Stimulated activated CD4-positive, alpha-beta T cell treated with anti-CD3 and anti-CD28 coated beads, Interleukin-1b, Interleukin-23, amount 100 ng/mL, for 24 hours (primary cell): ENCODE measurements at places on chromosomes 12 and 14.

GRCh38 chr14:99524804-99525698 is 43.8 kb downstream of the CCNK start:
- no peak for DNase-seq

GRCh38 chr12:103908246-103908541 is 22.0 kb upstream of the HSP90B1 start:
- DNase-seq: no peak

- no peak for DNase-seq
These were observed 50.4 kb downstream of the CYP46A1 start for GRCh38 chr14:99734406-99735051.

- no peak for DNase-seq
These were observed 155.0 kb downstream of the EPS8 start for GRCh38 chr12:15634010-15634683.

GRCh38 chr12:105704787-105705186 is 374.3 kb downstream of the C12orf75 start:
- DNase-seq: no peak

DNA sequence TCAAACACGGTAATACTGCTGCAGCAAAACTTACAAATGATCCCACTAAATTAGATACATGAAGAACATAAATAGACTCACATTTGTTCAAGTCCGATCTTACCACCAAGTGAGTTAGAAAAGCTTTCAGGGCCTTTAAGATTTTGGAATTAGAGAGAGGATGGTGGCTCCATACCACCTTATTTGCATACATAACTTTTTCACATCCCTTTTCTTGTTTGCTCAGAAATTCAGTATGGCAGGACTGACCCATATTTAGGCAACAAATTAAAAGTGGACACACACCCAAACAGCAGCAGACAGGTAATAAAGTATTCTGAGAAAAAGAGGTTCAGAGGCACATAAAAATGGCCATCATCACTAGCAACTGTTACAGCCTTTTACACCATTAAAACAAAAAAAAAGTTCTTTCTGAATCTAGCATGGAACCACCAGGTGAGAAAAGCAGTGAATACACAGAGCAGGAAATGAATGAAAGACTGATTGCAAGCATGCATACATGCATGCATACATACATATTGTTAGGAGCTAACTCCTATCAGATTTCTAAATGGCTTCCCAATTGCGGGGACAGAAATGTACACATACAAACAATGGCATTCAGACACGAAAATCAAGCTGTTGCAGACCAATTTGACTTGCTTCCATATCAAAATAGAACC is 23.3 kb downstream of the STXBP6 start:
- DNase-seq: no peak

- DNase-seq: no peak
These were observed 6.2 kb downstream of the MYL6 start for GRCh38 chr12:56164345-56164729.

- peak; percentile 38 for DNase-seq
These were observed 406 bp downstream of the TMEM263 start for GRCh38 chr12:106956048-106956578.
